ENCODE measurements at places on chromosomes 5 and 9.

- no peak for DNase-seq
Observed at GRCh38 chr9:135378751-135379150, 100.8 kb upstream of the PPP1R26 start.

DNA sequence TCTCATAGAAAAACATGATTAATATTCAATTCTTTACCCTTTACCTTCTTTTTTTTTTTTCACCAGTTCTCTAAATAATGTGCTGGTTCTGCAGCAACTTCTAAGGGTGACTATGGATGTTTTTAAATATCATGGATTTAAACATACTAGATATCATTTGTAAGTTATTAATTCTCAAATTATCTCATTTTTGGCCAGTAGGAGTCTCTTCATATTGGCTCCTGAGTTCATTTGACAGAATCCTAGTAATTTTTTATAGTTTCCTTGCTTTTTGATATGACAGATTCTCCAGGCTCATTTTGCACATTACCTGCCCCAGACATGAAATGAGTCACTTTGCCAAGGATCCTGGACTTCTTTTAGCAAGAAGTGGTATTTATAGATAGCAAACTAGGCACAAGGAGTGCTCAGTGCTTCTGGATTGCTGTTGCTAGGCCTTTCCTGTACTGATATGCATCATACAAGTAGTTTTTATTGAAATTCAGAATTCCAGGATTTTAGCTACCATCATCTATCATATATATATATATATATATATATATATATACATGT, 201.3 kb upstream of the IL12B start:
- DNase-seq, result no peak

DNA sequence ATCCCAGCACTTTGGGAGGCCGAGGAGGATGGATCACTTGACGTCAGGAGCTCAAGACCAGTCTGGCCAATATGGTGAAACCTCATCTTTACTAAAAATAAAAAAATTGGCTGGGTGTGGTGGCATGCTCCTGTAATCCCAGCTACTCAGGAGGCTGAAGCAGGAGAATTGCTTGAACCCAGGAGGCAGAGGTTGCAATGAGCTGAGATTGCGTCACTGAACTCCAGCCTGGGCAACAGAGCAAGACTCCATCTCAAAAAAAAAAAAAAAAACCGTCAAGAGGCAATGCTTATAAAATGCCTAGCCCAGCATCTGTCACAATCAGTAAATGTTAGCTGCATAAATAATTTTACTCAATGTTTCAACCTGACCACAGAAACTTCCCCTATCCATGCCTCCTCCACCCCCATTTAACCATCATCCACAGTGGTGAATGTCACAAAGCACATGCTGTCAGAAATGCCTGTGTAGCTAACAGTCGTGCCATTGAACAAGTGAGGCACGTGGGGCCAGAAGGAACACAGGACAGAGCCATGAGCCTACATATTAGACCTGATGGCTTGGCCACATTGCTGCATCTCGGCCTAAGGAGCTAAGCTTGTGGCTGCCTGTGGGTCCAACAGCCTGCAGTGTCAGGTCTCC, 16.8 kb upstream of the TCOF1 start:
- DNase-seq, result no peak

DNA sequence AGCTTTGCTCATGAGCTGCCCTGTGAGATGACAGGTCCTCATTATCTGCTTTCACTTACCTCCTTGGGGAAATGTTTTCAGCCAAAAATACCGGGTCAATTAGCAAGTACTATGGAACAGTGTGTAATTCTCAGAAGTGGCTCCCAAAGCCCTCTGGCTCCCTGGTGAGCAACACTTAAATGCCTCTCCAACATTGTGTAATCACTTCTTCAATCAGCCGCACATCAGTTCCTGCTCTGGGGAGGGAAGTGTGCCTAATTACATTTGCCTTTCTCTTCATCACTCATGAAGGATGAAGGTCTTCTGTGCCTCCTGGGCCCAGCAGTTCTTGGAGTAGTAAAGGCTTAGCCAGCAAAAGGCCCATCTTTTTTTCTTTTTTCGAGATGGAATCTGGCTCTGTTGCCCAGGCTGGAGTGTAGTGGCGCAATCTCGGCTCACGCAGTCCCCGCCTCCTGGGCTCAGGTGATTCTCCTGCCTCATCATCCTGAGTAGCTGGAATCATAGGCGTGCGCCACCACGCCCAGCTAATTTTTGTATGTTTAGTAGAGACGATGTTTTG, 23.1 kb downstream of the NIM1K start:
- DNase-seq, result no peak

DNA sequence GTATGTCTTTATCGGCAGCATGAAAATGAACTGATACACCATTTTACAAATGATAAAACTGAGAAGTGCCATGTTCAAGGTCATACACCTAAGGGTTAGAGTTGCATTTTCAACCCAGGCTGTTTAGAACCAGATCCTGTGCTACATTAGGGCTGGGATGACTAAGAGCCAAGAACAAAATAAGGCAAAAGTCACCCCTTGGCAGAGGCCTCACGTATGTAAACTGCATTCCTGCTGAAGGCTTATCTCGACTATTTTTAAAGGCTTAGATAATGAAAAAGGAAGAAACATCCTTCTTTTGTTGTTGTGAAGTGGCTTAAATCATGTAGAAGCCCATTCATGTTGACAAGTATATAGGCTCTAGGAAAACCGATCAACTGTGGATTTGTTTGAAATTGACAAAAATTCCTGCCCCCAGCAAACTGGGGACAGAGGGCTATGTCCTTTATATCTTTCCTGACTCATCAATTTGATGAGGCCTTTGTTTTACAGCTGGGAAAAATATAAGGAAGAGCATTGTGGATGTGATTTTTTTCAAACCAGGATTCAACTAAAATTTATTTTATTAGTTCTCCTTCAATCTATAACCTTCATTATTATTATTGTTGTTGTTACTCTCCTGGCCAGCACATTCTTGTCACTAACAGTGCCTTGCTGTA, 196.5 kb downstream of the SNX18 start:
- no peak for DNase-seq

DNA sequence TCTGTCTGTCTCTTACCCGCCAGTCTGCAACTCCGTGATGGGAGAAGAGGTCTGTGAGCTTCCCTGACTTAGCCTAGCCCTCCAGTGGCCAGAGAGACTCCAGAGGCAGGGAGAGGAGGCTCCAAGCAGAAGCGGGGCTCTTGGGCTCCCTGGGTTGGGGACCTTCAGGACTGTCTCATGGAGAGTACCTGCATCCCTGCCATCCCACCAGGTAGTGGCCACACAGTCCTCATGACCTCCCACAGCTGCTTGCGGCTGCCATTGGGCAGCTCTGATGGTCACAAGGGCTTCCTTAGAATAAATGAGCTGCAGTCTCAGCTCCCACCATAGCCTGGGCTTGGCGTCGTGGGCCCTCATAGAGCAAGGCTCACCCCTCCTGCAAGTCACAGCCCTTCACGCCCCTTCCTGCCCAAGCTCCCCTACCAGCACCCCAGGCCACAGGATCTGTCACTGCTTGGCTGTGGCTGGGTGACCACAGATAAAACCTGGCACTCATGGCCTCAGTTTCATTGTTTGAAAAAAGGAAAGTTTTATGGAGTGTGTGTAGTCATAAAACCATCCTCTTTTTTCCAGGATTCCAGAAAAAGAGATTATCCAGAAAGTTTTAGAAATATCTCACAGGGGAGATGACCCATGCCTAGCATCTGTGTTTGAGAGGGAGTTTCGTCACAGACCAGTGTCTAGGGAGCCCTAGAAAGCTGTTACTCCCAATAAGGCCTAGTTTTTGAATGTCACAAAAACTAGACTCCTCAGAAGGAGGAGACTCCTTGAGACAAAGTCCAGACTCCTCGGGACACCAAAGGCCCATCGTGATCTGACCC, 48.4 kb downstream of the PPARGC1B start:
- DNase-seq, result peak; percentile 35

All from CMK (cell line).